ENCODE measurements at places on chromosomes 12 and 14.

DNA sequence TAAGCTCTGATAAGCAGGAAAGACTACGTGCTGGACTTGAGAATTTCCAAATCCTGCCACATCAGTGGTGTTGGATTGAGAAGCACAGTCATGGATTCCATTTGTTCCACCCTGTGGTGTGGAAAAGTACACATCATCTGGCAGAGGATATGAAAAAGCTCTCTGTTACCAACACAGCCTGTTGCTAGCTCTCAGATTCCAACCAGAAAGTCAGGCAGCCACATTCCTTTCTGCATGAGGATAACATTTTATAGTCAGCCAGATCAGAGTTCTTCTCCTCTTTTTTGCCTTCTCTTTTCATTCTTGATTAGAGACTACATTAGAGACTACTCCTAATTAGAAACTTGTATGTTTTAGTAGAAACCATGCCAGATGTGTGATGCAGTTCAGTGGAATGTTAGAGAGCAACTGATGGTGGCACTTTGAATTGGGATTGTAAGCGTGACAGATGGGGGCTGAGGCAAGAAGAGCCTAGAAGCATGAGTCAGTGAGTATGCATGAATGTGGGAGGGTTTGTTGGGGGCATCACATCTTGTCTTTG lies 61.2 kb upstream of the STXBP6 start:
- DNase-seq, result peak; percentile 73

- no peak for DNase-seq
These were observed 156.0 kb downstream of the ADCK1 start for GRCh38 chr14:77955816-77956484.

GRCh38 chr12:13229504-13229903 lies 33.0 kb downstream of the EMP1 start:
- no peak for DNase-seq

DNA sequence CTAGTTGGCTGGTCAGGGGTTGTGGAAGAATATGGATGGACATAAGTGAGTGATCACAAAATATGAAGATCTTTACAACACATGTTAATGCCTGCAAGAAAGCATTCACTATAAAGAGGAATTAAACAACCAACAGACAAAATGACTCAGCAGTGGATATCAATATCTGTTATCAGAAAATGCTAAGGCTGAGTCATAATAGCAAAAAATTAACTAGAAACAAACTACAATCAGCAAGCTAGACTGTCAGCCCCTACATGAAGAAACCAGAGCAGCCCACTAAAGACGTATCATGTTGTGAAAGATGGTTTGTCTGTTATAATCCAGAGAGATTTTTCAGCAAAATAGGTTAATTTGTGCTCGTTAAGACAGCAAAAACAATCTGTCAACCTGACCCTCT lies 472.9 kb downstream of the NELL2 start:
- no peak for DNase-seq

DNA sequence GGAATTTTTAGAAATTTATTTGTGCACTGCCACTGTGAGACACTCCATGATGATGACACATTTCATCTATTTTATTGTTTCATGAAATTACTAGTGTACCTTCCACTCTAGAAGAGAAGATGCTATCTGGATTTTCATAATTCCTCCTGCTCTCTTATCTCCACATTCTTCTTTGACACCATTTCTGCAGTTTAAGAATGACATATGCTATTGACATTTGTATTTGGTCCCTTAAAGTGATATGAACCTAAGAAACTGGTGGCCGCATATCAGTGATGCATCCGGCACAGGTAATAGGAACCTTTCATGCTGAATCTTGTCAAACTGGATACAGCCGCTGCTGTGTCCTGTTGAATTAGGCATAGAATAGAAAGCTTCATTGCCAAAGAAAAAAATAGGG lies 696.3 kb downstream of the TMEM121 start:
- DNase-seq, result no peak

GRCh38 chr12:25186788-25187402 lies 8.1 kb downstream of the DNAI7 start:
- DNase-seq, result no peak

GRCh38 chr12:40827683-40828592 lies 135.7 kb downstream of the CNTN1 start:
- DNase-seq, result no peak

GRCh38 chr14:104034976-104035699 lies 50.4 kb upstream of the ASPG start:
- no peak for DNase-seq

- DNase-seq, result no peak
These were observed 617.6 kb downstream of the TRHDE start for GRCh38 chr12:72889791-72890190.

DNA sequence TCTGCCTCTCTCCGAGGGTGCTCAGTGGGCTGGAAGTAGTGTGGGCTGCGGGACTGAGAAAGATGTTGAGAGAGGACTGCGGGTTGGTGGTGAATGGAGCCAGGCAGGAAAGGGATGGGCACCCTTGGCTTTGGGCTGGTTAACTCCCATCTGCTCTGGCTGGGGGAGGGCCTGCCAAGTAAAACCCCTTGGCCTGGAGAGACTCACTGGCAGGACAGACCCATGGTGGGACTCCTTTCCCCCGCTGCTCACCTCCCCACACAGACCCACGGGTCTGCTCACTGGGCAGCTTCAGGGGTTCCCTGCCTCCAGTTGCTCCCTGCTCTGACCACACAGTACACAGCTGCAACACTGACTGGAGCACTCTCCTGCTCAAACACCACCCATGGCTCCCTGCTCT lies 54.1 kb downstream of the KRT80 start:
- DNase-seq, result no peak

DNA sequence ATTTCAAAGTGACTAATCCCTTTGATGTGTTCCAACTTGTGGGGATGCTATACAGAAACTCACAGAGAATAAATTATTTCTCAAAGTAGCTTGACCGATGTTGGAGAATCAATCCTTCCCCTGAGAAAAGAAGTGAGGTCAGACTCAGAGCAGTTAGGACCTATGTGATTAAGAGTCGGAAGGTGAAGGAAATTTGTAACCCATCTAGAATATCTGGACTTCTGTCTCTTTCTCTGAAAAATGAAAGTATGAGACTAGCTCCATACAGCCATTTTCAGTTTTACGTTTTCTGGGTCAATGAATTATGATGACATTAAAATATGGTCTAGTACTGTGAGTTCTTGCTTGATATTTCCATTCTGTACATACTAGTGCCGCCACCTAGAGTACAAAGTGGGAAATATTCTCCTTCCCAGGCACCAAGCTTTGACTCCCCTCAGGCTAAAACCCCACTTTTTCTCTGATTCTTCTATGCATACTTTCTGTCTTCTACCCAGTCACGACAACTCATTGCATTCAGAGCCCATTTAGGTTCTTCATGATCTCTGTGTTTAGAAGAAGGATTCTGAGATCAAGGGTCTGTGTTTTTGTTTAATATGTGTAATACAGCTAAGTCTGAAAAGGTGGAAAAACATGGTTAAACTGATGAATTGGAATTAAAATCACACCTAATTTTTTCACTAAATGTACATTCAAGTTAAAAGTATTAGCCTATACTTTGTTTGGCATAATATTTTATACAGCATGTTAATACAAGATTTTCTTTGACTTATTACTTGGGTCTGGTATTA lies 6.9 kb upstream of the NTS start:
- DNase-seq, result peak; percentile 53

GRCh38 chr12:108565976-108566375 lies 3.6 kb downstream of the ISCU start:
- no peak for DNase-seq

DNA sequence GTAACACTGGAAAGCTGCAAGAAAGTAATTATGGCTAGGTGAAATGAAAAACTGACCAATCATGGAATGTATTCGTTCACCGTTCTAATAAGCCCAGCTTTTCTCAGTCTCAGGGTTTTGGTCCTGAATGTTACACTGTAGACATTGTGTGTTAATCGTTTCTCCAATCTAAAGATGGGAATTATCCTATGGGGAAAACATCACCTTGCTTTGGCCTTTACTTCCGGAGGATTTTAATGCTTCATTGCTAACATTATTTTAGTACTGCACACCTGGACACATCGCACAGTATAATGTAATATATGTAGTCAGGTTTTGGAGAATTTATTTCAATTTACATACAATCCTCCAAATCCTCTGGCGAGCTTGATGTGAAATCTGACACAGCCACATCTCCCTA lies 1.2 kb upstream of the TRHDE start:
- DNase-seq, result no peak

DNA sequence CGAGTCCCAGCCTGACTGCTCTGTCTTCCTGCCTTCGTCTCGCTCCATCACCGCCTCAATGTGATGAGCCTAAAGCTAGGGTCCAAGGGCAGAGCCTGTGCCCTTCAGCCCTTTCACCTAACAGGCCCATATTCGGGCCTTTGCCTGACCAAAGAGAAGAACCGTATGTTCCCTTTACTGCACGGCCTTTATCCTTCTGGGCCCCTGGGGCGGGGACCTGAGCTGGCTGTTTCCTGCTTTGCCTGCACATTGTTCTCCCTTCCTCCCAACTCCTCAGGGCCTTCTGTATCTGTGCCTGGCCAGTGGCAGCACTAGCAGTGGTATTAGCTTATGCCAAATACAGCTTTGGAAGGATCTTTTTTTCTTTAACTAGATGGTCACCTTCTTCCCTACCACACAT lies 8.5 kb upstream of the MYL6B start:
- no peak for DNase-seq

GRCh38 chr12:11499806-11500187 lies 104.4 kb upstream of the PRB2 start:
- no peak for DNase-seq

GRCh38 chr14:66511849-66512248 lies 3.9 kb downstream of the GPHN start:
- DNase-seq, result no peak

DNA sequence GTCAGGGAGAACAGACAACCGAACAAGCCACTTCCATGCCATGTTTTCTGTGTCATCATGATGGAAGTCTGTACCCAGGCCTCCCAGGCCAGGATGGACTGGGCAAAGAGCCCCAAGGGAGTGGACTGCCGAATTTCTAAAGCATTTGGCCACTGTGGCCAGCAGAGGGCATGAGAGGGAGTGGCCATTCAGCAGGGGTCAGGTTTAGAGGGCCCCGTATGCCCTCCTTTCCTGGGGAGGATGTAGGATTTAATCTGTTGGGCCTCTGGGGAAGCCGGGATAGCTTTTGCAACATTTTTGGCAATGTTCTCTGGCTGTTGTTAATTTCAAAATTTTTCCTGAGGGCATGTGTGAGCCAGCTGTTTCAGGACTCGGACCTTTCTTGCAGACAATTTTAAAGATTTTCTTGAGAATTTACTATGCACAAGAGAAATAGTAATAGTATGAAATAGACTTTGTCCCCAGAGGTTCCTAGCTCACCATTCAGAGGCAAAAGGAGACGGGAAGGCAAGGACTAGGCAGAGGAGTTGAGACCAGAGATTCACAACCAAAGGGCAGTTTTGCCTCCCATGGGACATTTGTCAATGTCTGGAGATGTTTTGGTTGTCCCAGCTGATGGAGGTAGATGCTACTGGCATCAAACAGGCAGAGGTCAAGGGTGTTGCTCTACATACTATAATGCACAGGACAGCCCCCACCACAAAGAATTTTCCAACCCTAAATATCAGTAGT lies 18.0 kb downstream of the ACACB start:
- DNase-seq, result peak; percentile 6

GRCh38 chr12:104682790-104683279 lies 226.1 kb downstream of the CHST11 start:
- DNase-seq, result no peak

- no peak for DNase-seq
These were observed 6.3 kb upstream of the CDKL1 start for GRCh38 chr14:50402965-50403364.

GRCh38 chr14:66117600-66117999 lies 368.6 kb upstream of the CCDC196 start:
- DNase-seq, result peak; percentile 24

GRCh38 chr14:104319491-104320241 lies 181.3 kb downstream of the KIF26A start:
- DNase-seq, result no peak

DNA sequence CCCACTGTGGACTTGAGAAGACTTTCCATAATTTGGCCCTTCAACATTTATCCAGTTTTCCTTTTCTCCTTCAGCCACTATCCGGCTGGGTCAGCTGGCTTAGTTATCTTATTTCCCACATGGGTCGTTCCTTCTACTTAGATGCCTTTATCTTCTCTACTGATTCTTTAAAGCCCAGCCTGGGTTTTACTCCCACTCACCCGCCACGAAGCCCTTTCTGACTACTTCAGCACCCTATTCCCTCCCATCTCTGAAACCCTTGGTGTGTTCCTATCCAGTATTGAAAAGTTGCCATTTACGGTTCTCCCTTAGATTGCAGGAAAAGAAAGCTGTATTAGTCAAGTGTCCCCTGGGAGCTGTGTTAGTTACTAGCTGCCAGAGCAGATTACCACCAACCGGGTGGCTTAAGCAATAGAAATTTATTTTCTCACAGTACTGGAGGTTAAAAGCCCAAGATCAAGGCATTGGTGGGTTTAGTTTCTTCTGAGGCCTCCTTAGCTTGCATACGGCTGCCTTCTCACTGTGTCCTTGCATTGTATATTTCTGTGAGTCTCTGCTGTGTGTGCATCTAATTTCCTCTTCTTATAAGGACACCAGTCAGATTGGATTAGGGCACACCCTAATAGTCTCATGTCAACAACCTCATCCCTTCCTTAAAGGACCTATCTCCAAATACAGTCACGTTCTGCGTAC lies 105.5 kb downstream of the GPATCH2L start:
- no peak for DNase-seq
